CD4-positive, alpha-beta T cell treated with Interleukin-6 for 4 hours (primary cell): ENCODE measurements at places on chromosomes 4 and X.

DNA sequence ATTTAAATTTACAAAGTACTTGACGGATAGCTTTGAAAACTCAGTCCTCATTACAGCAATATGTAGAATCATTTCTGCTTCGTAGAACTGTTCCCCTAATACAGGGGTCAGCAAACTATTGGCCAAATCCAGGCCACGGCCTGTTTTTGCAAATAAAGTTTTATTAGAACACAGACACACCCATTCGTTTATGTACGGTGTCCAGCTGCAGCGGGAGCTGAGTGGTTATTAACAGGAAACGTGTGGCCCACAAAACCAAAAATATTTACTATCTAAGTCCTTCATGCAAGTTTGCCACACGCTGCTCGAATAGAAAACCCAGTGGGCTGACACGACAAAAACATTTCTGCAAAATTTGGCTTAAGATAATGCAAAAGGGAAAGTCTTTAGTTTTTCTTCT lies 146.5 kb downstream of the AFAP1 start:
- DNase-seq = no peak

DNA sequence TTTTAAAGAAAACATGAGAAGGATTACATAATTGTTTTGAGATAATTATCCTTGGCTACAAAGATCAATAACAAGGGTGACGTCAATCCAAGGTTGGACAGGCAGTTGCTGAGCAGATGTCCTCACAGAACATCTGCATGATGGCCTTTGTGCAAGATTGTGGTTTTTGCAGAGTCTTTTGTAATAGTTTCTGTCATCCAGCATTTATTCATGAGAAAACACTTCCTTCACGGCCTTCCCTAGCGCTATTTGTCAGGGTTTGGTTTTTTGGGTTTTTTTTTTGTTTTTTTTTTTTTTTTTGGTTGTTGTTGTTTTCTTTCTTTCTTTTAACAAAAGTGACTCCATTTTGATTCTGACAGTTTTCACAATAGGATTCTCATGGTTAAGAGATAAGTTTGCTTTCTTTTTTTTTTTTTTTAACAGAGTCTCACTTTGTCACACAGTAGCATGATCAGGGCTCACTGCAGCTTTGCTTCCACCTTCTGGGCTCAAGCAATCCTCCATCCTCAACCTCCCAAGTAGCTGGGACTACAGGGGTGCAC lies 31.5 kb upstream of the ELF2 start:
- DNase-seq = no peak

GRCh38 chr4:87567191-87567590 lies 38.0 kb upstream of the SPARCL1 start:
- no peak for DNase-seq

DNA sequence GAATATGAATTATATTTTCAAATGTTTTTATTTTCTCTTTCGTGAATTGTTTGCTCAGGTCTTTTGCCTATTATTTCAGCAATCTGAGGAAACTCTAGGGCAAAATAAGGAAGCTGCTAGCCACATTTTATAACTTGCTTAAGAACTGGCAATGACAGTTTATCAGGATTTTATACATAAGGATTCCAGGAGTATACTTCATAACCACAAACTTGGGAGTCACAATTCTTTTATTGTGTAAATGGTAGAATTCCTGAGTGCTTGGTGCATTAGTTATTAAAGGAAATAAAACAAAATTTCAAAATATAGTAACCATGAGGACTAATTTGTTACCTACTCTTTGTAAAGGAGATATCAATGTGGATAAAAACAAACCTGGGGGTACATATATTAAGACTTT lies 54.4 kb downstream of the PALLD start:
- no peak for DNase-seq

DNA sequence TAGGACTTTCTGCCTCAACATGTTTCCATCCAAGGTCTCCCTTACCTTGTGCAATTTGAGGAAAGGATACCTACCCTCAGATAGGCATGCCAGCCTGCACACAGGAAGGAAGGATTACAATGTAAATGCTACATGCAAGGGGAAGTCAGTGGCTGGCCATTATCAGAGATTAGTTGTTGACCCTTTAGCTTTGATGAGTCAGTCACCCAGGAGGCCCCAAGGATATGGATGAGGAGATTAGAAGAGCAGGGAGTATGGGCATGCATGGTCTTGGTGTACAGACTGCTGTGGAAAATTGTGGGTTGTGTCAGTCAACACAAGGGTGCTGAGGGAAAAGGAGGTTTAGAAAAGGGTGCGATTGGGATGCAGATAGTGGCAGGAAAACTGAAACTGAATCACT lies 92.0 kb downstream of the GUCY2F start:
- DNase-seq = no peak

DNA sequence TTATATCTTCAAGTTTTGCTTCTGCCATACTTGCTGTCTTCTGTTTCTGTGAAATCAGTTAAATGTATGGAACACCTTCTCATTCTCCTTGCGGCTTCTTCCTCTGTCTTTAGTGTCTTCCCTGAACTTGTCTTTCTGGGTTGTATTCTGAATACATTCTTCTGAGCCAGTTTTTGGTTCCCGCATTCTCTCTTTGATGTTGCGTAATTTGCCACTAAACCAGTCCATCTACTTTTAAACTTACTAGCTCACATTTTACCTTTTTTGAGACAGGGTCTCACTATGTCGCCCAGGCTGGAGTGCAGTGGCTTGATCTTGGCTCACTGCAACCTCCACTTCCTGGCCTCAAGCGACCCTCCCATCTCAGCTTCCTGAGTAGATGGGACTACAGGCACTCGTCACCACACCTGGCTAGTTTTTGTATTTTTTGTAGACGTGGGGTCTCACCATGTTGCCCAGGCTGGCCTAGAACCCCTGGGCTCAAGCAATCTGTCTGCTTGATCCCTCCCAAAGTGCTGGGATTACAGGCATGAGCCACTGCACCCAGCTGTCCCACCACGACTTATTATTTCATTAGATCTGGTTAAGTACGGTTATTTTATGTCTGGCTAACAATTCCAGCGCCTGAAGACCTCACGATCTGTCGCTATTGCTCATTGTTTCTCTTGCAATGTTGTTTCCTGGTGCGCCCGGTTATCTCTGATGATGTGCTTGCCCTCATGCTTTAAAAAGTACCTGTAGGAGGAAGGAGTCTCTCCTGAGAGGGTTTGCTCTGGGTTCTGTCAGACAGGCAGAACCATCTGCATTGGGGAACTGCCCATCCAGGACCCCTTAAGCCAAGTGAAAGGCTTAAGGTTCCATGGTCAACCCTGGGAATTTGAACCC lies 9.8 kb upstream of the FAM3A start:
- DNase-seq = no peak

GRCh38 chr4:47065051-47065481 lies 33.7 kb downstream of the GABRB1 start:
- no peak for DNase-seq
